ENCODE measurements at places on chromosomes 1 and 21. TPM values are rescaled to one million over a fixed set of nuclear protein-coding genes. Genes with fewer than 3 reads are reported as not detected.
A peak's percentile ranks its signal among the peaks of the same experiment; 100 is the strongest.

GRCh38 chr21:30990514-30991262 is 47.6 kb downstream of the KRTAP19-8 start:
- H3K36me3 ChIP-seq: no peaks in the 10 kb centered on the region
- no peaks in the 10 kb centered on the region for H3K27me3 ChIP-seq
- no peak overlapping the region for H3K4me3 ChIP-seq

- no peak overlapping the region for H3K4me3 ChIP-seq
- H3K36me3 ChIP-seq: no peaks in the 10 kb centered on the region
- no peak for DNase-seq
- H3K27me3 ChIP-seq: no peaks in the 10 kb centered on the region
These were observed 73.7 kb downstream of the KCNK2 start for GRCh38 chr1:215156232-215156631.

GRCh38 chr1:37948841-37949240 is 2.0 kb upstream of the INPP5B start:
- no peaks in the 10 kb centered on the region for H3K27me3 ChIP-seq
- H3K4me1 ChIP-seq: peaks cover 14% of the 10 kb centered on the region
- H3K27ac ChIP-seq: no peak overlapping the region
- peaks cover 3% of the 10 kb centered on the region for H3K36me3 ChIP-seq

Gene KIAA1614
- 6.5 TPM for total RNA-seq

Gene HSD3B1
- total RNA-seq: 5.4 TPM

- no peak for DNase-seq
- no peaks in the 10 kb centered on the region for H3K4me1 ChIP-seq
- H3K4me3 ChIP-seq: peak within 1 kb of the TSS; percentile 11
These were observed at the start of gene LY9 for GRCh38 chr1:160795951-160796383. LY9 (plus strand) TSS chr1:160796174; CDS start chr1:160796188, 14 bp downstream.

Gene ALG14
- total RNA-seq: 1.4 TPM

DNA sequence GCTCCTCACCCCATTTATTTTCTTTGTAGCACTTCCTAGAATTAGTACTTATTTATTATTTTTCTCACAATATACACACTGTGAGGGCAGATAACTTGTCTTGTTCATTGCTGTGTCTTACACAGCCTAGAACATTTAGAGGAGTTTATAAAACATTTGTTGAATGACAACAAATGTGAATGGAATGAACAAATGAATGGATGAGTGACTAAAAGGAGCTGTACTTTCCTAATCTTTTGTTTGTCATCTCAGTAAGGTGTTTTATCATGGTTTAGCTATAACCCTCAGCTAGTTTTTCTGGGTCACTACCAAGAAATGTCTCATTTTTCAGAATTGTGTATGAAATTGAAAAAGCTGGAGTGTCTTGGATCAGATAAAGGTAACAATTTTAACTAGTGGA is 239.3 kb upstream of the KCNK2 start:
- no peaks in the 10 kb centered on the region for H3K27me3 ChIP-seq
- H3K4me1 ChIP-seq: no peaks in the 10 kb centered on the region
- DNase-seq: no peak
- no peak overlapping the region for H3K4me3 ChIP-seq
- no peaks in the 10 kb centered on the region for H3K36me3 ChIP-seq

DNA sequence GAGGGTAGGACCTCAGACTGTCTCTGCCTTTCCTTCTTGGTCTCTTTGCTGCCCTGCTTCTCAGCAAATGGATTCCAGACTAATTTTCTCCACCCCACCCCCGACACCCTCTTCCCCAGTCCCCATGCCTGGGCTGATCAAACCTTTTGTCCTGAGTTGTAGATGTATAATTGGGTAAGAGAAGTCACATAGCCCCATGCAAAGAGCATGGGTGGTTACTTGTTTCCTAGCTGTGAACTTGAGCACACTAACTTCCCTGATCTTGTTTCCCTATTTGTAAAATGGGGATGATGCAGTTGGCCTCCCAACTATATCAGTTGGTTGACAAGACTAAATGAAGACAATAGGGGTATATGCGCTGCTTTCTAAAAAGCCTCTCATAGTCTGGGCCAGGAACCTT is 9.2 kb downstream of the PADI6 start:
- H3K4me1 ChIP-seq: no peaks in the 10 kb centered on the region
- no peaks in the 10 kb centered on the region for H3K36me3 ChIP-seq
- H3K4me3 ChIP-seq: no peak overlapping the region
- no peak overlapping the region for H3K27ac ChIP-seq
- DNase-seq: no peak

Gene CLDN14
- total RNA-seq: not detected

GRCh38 chr1:203219171-203219570 is 10.3 kb downstream of the CHIT1 start:
- no peak overlapping the region for H3K27ac ChIP-seq
- H3K27me3 ChIP-seq: peaks cover 12% of the 10 kb centered on the region
- H3K36me3 ChIP-seq: no peaks in the 10 kb centered on the region
- H3K4me3 ChIP-seq: no peak overlapping the region
- DNase-seq: no peak
- H3K4me1 ChIP-seq: no peaks in the 10 kb centered on the region

GRCh38 chr1:178353524-178353923 is 143.2 kb downstream of the CLEC20A start:
- no peak overlapping the region for H3K4me3 ChIP-seq
- H3K27me3 ChIP-seq: no peaks in the 10 kb centered on the region
- no peak for DNase-seq
- no peaks in the 10 kb centered on the region for H3K36me3 ChIP-seq

Gene PTPRC
- total RNA-seq: 11.4 TPM

Gene PARS2
- 8.7 TPM for total RNA-seq

GRCh38 chr1:23804183-23804835 is 3.8 kb upstream of the GALE start:
- H3K27ac ChIP-seq: no peak overlapping the region
- peaks cover 19% of the 10 kb centered on the region for H3K4me1 ChIP-seq
- H3K4me3 ChIP-seq: no peak overlapping the region

Gene OPTC
- total RNA-seq: not detected

DNA sequence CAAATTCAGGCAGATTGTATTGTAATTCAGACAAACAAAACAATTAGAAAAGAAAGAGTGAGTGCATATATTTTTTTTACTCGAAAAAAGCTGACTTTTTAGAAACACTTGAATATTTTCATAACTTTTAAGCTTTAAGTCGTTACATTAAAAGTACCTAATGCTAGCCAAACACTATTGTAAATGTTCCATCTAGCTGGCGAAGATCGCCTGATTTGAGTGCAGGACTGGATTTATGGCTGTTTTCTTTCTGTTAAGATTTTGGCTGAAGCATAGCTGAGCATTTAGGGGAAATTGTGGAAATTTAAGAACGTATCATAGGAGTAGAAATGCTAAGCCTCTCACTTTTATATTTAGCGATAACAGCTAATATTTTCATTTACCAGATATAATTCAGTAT is 24.6 kb downstream of the LRRC7 start:
- DNase-seq: no peak
- H3K4me3 ChIP-seq: no peak overlapping the region
- no peaks in the 10 kb centered on the region for H3K4me1 ChIP-seq
- no peaks in the 10 kb centered on the region for H3K27me3 ChIP-seq
- no peaks in the 10 kb centered on the region for H3K36me3 ChIP-seq
- no peak overlapping the region for H3K27ac ChIP-seq
